NCI-H526 treated with DMSO at 0.1 percent for 48 hours (cell line): ENCODE measurements at places on chromosomes 7 and 10.

GRCh38 chr10:14736600-14737081 lies 38.1 kb downstream of the FAM107B start:
- no peak for DNase-seq

DNA sequence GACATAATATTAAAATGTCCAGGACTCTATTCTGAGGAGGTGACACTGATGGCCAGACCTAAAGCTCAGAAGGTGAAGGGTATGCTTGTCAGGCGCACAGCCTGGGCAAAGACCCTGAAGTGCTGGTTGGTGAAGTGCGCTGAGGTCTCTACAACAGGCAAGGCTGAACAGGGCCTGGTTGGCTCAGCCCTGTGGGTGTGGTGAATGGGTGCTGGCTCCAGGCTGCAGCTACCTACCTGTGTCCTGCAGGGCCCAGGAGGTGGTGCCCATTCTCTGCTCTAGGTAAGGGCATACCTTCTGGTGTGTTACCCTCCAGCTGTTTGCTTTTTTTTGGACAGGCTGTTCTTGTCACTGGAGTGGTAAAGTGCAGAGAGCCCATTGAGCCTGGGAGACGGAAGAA lies 85.1 kb downstream of the RAMP3 start:
- no peak for DNase-seq

DNA sequence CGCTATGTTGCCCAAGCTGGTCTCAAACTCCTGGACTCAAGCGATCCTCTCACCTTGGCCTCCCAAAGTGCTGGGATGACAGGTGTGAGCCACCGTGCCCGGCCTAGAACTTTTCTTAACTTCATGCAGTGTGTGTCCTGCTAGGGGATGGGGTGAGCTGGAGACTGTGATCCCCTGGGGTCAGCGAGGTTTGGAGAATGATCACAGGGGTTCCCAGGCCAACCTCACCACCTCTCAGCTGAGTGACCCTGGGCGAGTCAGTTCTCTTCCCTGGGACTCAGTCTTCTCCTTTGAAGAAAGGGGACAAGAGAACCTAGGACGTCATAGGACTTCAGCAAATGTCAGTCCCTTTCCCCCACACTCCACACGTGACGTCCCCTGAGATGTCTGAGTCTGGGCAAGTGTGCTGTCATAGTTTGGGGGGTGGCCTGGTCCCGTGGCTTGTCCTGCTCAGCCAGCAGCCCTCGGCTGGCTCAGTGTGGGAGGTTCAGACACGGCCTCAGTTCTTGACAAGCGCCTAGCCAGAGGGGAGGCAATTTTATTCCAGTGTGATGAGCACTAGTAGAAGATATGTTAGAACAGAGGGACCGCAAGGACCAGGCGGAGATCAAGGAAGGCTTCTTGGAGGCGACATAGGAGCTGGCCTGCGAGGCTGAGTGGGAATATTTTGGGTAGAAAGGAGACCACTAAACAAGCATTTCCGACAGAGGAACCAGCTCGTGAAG lies 43.3 kb upstream of the ELN start:
- no peak for DNase-seq

GRCh38 chr10:124449170-124450011 lies 444 bp downstream of the NKX1-2 start:
- DNase-seq = no peak

GRCh38 chr7:138603549-138604318 lies 97.4 kb downstream of the SVOPL start:
- no peak for DNase-seq

- no peak for DNase-seq
These were observed 99.1 kb downstream of the NRP1 start for GRCh38 chr10:33235251-33235884.

DNA sequence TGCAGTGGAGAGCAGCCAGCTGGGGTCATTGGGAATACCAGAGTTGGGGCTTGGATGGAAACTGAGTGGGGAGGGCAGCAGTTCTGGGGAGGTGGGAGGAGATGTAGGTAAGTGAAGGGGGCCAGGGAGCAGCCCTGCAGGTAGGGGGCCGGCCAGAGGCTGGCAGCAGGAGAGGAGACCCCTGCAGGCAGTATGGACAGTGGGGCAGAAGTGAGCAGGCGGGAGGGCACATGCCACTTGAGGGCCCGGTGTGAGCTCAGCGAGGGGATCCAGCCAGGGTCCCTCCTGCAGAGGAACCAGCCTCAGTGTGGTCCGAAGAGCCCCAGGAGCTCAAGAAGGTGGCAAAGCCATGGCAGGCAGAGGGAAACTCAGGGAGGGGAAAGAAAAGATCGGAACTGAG lies 75.4 kb downstream of the WDR11 start:
- no peak for DNase-seq

GRCh38 chr7:767580-767940 lies 40.5 kb upstream of the PRKAR1B start:
- no peak for DNase-seq

- DNase-seq = no peak
These were observed 19.1 kb downstream of the ZMYND11 start for GRCh38 chr10:154348-154747.

DNA sequence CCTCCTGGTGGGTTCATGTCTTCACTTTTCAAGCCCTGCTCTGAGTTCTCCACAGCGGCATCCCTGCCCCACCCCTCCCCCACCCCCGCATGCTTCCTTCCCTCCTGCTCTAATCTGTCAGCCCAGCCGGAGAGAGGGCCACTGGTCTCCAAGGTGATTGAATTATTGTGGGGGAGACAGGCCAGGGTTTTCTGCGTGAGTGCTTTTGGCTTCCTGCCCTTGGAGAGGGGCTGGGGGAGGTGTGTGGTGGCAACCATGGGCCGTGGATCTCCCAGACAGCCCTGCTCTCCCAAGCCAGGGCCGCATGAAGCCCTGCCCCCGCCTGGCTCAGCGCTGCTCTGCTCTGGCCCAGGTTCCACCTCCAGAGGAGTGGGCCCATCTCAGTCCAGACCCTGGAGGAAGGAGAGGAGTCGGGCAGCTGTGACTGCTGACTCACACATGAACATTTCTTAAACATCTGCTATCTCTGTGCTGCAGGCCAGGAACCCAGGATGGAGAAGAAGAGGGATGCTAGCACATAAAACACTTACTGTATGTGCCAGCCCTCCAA lies 109.9 kb downstream of the ZMIZ1 start:
- DNase-seq = no peak

GRCh38 chr10:89810908-89811525 lies 109.6 kb downstream of the KIF20B start:
- no peak for DNase-seq

- no peak for DNase-seq
These were observed 71.0 kb upstream of the STK17A start for GRCh38 chr7:43511769-43512515.

DNA sequence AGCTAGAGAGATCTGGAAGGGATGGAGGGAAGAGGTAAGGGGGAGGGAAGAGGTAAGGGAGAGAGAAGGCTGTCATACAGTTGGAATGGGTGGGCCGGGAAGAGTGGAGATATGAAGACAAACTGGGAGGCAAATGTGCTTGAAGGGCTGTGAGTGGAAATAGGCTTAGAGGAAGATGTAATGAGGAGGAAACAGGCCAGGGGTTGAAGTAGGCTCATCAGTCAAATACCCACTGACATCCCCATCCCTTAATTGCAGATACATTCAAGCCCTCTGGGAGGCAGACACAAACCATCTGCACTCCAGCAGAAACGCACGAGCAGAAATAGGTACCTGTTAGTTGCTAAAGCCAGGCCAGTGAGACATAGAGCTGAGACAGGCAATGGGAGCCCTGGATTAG lies 2.1 kb downstream of the SYNPO2L start:
- DNase-seq = peak; percentile 13

GRCh38 chr10:412109-412508 lies 276.9 kb downstream of the ZMYND11 start:
- no peak for DNase-seq

DNA sequence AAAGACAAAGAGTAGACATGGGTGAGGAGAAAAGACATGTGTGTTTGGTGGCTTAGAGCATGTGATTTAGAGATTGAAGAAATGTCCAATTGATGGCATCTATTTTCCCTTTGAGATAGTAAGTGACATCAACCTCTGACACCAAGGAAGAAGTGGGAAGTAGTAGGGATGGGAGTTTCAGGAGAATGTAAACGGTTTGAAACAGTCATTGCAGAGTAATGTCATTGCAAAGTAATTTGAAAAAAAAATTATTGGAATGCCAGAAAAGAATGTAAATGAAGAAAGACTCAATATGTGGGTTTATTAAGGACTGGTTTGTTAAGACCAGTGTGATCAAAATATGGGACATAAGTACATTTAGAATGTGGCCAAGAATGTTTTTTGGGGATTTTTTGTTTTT lies 26.6 kb downstream of the GNG11 start:
- DNase-seq = no peak

GRCh38 chr10:84946904-84947303 lies 618.5 kb downstream of the CCSER2 start:
- peak; percentile 95 for DNase-seq
